Astrocyte of the cerebellum (primary cell): ENCODE measurements at places on chromosomes 2 and 18.

DNA sequence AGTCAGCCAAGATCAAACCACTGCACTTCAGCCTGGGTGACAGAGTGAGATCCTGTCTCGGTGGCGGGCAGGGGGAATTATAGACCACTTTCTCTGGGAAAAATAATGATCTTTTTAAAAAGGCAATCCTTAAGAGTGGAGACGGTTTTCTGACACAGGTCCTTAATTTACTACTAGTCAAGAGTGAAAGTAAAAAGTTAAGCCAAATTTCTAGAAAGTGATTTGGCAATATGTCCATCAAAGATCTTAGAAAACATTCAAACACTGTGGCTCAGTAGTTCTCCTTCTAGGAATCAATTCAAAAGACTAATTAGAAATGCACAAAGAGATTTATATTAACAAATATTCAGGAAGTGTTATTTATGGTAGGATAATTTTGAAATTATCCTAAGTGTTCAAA lies 148.5 kb upstream of the DNMT3A start:
- DNase-seq, result no peak

GRCh38 chr2:44680424-44680971 lies 261.0 kb upstream of the SIX3 start:
- no peak for DNase-seq

DNA sequence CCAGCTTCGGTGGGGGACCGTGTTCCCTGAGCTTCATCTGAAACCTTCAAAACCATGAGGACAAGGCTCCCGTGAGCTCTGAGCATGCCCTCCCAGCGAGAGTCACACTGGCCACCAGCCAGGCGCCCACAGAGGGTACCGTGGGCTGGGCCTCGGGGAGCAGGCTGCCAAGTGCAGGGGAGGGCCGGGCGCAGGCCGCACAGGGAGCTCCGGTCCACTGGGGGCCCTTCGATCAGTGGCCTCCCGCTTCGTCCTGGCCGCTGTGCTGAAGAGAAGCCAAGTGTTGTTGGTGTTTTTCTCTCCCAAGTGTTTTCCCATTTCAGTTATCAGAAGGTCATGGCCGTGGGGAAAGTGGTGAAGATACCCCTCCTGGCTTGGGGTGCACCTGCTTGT lies 144.4 kb downstream of the PTGR3 start:
- DNase-seq, result no peak

DNA sequence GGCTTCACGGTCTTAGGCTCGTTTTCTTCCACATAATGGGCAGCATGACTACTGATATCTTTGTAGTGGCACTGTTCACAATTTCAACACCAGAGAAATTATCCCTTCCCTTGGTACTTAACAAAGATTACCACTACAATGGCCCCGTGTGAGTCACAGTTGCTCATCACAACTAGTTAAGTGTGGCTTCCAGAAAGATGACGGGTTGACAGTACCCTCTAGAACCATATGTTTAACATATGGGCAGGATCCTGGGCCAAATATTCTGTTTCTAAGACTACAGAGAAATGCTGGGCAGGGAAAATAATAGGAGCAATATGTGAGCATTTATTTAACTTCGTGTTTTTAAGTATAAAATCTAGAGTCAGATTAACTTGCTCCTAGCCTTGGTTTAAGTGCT lies 780.1 kb upstream of the LINC00305 start:
- DNase-seq, result no peak

GRCh38 chr2:68537809-68538208 lies 70.4 kb downstream of the APLF start:
- no peak for DNase-seq

- no peak for DNase-seq
Measured at GRCh38 chr2:176155356-176156044, 1.6 kb upstream of the HOXD3 start.

GRCh38 chr2:169136885-169137534 lies 67.6 kb downstream of the DHRS9 start:
- no peak for DNase-seq

DNA sequence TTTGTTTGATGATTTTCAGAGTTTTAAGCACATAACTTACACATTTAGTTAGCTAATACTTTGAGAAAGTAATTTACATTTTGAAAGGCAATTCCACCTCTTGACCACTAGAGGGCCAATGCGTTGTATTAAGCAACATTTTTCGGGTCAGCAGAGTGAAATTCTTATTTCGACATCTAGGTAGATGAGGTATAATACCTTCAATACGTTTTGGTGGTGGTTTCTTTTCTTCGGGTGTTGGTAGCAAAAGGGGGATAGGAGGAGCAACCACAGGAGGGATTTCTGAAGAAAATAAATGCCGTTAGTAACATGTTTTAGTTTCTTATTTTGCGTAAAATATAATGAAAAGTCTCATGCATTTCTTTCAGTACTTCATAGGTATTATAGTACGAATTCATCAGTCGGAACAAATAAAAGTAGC lies 106.3 kb downstream of the TTN start:
- no peak for DNase-seq

DNA sequence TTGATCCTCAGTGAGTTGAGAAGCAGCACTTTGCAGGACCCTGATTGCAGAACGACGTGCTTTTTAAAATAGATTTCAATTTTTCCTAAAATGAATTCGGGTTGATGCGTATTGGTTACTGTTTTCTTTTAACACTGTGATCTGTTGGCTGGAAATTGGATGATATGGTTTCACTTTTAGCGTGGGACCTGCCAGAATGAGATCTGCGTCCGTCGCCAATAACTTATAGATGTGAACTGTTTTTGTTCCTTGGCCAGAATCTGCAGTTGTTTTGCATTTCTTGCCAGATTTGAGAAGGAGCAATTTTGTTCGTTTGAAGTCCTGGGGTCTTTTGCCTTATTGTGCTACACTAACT lies 703 bp downstream of the UGGT1 start:
- DNase-seq, result no peak

DNA sequence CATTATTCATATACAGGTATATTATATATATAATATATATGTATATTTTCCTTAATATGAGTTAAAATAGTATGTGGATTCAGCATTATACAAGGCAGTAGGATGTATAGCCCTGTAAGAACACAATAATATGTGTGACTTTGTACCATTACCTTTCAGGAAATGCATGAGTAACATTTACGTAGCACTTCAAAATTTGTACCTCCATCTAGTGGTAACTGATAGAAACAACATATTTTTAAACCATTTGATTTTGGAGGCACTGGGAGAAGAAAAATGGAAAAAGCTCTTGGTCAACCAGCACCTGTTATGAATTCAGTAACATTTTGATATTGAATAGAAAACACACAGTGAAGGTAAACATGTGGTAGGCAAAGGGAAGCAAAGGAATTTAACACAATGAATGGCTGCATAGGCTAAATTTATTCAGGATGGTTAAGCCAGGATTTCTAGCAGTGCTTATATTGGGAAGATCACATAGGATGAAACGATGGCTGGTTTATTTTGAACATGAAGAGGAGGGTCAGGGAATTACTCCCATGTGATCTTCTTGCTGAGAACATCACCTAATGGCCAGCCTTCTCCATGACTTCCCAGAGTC lies 565.5 kb downstream of the CCDC85A start:
- DNase-seq, result no peak

GRCh38 chr2:19078709-19079108 lies 279.7 kb downstream of the OSR1 start:
- no peak for DNase-seq

DNA sequence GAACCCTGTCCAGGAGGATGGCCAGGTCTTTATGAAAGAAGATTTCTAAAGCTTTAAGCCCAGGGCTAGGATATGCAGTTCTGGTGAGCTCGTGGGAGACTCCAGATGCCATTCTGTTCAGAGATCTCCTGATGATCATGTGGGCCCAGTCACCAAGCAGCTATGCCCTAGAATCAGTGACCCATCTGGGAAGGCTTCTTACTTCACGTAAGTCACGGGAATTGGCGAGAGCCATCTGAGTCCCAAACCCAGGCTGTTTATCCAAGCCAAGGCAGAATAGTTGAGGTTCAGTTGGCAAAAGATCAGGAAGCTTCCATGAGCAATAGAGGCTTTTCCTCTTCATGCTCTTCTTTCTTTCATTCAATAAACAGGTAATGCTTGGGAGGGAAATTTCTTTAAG lies 23.9 kb downstream of the ANTXR1 start:
- DNase-seq, result peak; percentile 65

DNA sequence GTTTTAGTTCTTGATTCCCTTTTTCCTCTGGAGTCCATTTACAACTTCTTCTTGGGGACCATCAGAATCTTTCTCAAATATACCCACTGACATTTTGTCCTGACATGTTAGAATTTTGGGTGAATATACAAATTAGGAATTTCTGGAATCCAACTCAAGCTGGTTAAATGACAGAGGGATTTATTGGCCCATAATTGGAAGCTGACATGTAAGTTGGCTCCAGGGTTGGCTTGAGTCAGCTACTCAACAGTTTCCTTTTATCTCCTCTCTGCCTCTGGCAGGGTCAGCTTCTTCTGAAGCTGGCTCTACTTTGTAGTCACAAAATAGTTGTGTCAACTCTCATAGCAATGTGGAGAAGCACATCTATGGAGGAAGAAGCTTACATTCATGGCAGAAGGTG lies 36.6 kb upstream of the PPP1R1C start:
- DNase-seq, result no peak
